Activated naive CD4-positive, alpha-beta T cell treated with anti-CD3 and anti-CD28 coated beads, Interleukin-2, amount 50 U/mL, for 72 hours (primary cell): ENCODE measurements at places on chromosomes 6 and 20.

DNA sequence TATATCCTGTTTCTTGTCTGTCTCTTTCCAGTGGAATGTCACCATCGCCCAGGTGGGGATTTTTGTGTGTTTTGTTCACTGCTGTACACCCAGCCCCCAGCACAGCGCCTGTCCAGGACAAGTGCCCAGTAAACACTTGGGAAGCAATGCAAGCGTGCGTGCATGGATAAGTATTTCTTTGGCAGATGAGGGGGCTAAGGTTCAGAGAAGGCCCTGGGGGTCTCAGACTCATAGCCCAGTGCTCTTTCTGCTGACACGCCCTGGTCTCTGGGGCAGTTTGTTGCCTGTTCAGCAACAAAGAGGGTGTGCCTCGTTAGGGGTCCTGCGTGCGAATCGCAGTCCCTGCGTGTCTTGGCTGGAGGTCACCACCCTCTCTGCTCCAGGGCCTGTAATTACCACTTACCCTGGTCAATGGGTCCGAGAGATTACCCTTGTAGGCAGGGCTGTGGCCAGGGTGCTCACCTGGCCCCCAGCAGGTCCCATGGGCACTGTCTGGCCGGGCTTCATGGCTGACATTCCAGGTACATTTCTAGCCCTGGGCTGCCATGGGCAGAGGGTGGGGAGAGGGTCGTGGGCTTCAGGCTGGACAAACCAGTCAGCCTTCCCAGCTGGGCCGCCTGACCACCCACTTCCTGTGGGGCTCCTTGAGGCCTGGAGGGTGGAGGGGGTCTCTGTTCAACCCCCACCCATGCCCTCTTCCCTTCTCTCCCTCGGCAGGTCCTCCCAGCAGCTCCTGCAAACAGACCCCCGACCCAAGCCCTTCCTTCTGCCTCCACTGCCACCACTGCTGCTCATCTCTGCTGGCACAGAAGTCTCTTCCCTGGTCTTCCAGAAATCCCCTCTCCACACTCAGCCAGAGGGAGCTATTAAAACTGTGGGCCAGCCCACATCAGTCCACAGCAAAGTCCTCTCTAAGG lies 87.1 kb downstream of the CEBPB start:
- DNase-seq: no peak

DNA sequence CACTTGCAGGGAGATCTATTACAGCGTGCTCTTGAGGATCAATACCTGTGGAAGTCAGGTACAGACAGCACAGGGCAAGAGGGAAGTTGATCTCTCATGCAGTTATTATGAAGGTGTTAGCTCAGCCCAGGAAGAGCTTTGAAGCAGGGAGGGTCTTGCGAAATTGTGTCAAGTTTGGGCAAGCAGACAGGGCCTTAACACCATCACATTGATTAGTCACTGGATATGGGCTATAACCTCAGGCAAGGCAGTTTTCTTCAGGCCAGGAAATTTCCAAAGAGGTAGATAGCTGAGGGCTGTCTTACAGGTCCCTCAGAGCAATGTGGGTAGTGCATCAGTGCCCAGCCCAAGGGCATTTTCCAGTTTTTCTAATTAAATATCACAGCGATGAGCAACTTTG lies 643.8 kb downstream of the DHX35 start:
- DNase-seq: no peak

DNA sequence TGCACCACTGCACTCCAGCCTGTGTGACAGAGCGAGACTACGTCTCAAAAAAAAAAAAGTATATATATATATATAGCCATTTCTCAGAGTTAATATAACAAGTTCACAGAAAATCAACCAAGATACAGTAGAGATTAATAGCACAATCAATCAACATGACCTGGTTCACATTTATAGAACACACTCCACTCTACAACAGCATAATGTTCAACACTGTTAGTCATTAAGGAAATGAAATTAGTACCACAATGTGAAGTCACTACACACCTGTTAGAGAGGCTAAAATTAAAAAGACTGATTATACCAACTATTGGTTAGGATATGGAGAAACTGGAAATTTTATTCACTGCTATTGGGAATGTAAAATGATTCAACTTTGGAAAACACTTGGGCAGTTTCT lies 387.7 kb downstream of the QKI start:
- DNase-seq: no peak

DNA sequence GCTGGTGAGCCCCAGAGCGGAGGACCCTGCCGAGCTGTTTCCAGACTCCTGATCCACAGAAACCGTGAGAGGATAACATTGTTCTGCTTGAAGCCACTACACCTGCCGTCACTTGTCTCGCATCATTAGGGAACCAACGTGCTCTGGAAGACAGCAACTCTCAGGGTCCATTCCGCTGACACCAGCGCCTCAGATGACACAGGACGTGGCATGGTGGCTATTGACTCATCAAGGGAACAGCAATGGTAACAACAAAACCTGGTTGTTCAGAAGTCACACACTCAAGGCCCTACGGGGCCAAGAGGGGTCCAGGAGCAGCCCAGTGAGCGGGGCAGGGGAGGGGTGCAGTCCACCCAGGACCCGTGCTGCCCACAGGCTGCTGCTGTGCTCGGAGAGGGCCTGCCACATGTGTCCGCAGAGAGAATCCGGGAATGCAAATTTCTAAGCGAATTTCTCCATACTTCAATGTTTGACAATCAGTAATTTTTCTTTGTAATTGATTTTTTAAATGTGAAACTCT lies 110.4 kb downstream of the TTLL2 start:
- no peak for DNase-seq

DNA sequence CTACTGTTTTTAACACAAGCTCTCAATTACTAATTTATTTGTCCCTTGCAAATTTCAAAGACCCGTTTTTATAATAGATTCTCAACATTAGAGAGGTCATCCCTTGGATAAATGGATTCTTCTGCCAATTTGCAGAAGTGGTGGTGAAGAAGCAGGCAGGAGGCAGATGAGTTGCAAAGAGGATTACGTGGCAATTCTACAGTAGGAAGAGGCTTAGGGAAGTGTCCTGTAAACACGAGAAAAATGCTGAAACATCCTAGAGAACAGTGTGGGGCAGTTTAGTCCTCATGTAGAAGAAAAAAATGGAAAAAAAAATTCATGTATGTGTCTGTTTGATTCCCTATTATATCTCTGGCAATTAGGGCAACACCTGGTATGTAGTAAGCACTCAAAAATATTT lies 87.6 kb downstream of the BMP2 start:
- no peak for DNase-seq

GRCh38 chr6:33772082-33772830 lies 16.7 kb downstream of the LEMD2 start:
- no peak for DNase-seq

DNA sequence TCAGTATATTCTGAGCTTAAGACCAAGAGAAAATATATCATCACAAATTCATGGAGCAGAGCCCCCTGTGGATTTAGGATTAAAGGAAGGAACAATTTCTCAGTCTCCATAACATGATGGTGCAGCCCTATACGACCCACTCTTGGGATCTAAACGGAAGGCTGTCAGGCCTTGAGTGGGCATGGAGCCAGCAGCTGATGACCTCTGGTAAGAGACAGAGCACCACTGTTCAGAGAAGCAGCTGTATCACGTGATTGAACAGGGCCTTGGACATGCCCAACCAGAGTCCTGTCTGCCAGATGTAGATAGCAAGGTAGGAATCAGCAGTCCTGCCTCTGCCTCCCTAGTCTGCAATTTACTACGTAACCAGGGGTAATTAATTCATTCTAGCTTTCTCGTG lies 259.4 kb upstream of the POU3F2 start:
- no peak for DNase-seq
